ENCODE measurements at places on chromosomes 3 and 15.

DNA sequence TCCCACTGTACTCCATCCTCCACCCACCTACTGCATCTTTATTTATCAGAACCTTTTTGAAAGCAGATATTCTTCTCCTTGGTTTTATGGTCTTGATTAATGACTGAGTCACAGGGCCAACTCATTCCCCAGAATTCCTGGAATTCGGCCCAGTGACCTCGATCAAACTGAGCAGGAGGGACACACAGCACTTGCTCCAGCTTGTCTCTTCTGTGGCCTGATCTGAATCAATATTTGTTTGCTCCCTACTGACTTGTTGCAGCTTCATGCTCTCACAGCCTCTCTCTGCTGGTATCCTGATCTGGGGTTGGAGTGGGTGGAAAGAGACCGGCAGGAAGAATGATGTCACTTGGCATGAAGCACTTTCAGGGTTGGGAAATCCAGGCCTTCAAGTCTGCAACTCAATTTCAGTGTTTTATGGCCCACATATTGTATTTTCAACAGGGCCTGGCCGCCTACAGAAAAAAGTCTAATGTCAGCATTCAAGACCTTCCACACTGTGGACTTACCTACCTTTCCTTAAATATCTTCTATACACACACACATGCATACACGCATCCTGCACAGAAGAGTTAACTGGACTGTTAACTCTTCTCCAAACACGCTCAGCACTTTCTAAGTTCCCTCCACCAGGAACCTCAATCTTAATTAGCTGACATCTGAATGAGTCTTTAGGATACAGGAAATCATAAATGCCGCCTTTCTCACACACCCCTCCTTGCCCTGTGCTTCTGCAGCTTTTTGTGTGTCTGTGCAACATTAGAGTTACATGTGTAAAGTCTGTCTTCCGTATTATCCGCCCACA is 4.6 kb downstream of the ANXA2 start:
- DNase-seq = no peak

DNA sequence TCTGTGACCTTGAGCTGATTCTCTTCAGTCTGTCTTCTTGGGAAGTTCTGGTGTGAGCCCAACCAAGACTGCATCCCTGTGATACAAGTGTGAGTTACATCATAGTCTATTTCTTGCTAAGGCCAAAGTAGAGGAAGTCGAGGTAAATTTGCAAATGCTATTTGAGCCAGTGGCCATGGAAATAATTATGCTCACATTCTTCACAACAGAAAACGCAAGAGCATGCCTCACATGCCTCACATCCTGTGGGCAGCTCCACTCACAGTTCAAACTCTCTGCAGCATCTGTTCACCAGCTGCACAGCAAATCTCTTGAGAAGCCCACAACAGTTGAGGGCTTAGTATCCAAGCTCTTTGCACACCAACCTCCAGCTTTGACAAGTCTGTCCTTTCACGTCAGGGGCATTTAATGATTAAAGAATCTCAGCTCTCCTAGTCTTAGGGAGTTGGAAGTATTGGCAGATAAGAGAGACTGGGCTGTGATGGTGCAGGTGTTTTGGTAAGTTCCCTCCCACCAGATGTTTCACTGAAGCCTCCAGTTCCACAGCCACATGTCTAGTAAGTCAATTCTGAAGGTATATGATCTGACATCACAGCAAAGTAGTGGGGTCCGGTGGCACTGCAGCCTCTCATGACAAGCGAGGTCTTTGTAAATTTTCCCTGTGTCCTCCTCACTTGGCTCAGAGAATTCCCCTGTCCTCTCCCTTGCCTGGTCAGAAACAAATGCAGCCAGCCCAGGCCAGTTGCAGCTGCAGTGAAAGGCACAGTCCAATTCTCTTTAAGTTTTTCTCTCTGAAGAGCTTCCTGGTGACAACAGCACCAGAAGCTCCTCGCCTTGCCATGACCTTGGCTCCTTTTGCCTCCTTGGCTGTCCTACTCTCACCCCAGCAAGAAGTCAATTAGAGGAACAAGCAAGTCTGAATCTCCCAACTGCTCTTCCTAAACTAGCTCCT is 166.1 kb downstream of the SSR3 start:
- no peak for DNase-seq

DNA sequence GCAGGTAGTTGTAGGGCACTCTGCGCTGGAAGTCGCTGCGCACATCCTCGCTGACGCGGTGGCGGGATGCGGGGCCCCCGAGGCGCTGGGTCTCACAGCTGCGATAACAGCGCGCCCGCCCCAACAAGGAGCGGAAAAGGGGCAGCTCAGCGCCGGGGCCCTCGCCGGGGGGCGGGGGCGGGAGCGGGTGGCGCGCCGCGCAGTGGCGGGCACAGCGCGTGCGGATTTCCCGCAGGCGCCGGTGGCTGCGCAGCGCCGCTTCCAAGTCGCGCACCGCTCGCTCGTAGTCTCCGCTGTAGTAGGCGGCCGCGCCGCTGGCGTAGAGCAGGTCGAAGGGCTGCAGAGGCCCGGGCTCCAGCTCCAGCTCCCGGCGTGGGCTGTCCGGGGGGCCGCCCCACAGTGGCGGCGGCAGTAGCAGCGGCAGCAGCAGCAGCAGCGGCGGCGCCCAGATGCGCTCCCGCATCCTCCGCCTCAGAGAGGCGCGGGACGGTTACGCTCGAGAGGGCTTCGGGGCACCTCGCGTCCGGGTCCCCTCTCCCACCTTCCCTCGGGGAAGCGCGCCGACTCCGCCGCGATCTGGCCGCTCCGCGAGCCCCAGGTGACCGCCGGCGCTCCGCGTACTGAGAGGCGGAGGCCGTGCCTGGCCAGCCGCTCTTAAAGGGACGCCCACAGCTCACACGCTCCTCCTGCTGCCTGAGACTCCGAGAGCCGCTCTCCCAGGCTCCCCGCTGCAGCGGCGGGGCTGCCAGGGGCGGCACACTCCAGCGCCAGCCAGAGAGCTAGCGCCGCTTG is at the start of gene P3H2:
Gene P3H2 (minus strand): TSS at position 629 of the 792 bp plus-strand sequence. CDS start 166 bp downstream, at position 463.
- DNase-seq = no peak

DNA sequence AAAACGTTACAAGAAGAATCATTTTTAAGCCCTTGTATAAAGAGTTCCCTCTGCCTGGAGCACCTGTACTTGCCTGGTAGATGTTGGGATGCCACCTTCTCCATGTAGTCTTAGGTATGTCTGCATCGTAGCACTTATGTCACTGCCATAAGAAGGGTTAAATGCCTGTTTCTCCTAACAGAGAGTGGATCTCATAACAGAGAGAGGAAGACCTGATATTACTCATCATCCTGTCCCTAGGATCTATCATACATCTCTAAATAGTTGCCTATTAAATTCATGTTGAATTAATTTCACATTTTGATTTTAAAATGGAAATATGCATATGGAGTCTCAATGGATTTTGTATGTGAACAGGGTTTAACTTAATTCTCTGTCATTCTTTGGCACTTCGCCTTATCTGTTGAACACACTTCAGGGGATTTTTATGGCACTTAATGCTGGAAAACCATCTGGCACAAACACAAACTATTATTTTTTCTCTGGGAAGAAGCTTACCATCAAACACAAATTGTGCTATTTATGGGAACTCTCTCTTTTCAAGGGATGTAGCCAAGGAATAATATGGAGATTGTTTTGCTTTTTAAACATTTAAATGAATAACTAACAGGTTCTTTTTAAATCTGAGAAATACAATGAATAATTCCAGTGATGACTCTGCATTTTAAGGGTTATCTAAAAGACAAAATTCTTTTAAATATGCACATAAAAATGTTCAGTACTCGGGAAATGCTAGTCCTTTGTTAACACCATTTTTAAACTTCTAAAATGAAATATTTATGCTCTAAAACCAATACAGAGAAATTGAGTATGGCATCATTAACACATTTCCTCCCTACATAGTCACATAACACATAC is 230.7 kb downstream of the ZNF385D start:
- DNase-seq = no peak

DNA sequence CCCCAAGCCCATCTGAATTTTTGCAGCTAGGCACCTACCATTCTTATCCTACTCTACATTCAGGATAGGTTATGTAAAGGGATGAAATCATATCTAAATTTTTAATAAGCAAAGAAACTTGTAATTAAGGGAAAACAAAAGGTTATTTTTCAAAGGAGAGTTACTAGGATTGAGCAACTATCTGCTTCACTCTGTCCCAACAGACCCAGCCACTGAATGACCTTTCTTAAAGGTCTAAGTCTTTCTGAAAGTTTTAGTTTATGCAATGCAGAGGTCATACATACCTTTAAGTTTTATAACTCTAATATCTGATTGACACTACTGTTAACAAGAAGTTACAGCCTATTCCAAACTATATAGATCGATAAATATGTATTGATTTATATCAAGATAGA is 209.2 kb upstream of the CTNNB1 start:
- DNase-seq = no peak

DNA sequence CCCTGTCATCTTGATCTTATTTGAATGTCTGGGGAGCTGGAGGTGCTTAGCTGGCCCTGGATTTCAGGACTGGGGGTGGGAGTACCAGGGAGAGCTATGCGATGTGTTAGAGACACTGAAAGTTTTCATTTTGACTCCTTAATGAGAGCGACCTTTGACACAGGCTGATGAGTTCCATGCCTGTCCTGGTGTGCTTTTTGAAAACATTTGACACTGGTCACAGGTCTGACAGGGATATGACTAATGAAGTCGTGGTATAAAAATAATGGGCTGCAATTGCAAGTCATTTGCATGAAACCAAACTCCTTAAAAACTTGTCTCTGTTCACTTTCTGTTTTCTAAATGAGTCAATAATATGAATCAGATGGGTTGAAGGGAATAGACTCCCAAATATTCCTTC is 81.9 kb downstream of the MECOM start:
- no peak for DNase-seq

DNA sequence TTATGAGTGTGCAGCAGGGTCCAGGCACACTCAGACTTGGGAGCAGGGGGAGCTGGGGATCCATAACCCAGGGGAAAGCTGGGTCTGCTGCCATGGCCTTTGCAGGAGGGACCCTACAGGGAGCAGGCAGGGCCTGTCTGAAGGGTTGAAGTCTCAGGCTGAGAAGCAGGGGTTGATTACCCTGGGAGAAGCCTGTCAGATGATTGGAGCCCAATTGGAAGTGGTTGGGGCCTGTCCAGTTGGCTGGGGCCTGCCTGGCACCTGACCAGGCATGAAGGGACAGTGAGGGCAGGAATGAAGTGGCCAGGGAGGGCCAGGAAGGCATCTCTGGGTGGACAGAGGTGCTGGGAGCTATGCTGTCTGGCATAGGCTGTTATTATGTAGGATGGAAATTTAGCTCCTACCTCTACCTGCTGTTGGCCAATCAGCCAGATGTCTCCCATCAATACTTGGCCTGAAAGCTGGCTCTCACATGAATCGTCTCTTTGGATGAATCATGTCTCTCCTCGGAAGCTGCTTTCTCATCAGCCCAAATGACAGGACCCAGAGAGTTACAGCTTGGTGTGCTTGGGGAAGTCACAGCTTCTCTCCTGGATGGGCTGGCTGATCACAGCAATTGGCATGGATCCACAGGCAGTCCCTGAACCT is 27.4 kb upstream of the SLCO2A1 start:
- DNase-seq = no peak

DNA sequence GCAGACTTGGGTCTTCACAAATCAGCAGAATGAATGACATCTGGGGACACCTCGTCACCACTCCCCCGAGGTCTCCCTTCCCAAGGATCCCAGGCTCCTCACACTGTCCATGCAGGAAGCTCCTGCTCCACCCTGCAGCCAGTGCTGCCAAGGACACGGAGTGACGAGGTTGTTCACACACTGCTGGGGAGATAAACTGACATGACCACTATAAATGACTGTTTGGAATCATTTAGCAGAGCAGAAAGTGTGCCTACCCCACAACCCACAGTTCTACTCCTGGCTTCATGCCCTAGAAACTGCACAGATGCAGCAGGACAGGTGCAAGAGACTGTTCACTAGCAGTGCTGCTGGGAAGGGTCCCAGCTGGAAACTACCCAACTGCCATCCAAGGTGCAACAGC is 19.7 kb upstream of the PRSS50 start:
- no peak for DNase-seq

GRCh38 chr3:8503871-8504610 is 2.4 kb downstream of the LMCD1 start:
- DNase-seq = no peak

- no peak for DNase-seq
These were observed 20.9 kb upstream of the LDHAL6B start for GRCh38 chr15:59185725-59186124.

GRCh38 chr15:63881431-63881830 is 47.7 kb upstream of the HERC1 start:
- DNase-seq = no peak

DNA sequence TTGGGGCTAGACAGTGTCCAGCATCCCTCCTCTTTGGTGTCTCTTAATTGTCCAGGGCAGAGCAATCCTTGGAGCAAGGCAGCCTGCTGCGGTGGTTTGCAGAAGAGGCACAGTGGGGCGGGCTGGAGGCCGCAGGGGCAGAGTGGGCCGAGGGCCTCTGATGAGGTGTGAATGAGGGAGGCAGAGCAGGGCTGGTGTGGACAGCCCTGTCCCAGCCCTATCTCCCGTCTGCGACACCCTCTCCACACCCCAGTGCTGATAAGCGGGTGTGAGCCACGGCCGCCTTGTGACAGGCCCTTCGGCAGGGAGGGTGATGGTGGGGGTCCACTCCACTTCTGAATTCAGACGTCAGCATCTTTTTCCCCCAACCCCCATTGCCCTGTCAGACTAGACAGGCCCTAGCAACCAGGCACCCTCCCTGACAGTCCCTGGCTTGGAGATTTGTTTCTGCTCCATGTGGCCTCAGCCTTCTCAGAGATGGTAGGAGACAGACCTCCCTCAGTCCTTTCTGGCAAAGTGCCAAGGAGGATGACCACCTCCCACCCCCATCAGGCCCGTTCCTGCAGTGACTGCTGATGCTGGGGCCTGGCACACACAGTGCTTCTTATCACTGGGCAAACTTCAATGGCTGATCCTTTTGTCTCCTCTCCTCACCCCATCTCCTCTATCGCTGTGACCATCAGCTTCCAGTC is 37.3 kb downstream of the EXOG start:
- no peak for DNase-seq

DNA sequence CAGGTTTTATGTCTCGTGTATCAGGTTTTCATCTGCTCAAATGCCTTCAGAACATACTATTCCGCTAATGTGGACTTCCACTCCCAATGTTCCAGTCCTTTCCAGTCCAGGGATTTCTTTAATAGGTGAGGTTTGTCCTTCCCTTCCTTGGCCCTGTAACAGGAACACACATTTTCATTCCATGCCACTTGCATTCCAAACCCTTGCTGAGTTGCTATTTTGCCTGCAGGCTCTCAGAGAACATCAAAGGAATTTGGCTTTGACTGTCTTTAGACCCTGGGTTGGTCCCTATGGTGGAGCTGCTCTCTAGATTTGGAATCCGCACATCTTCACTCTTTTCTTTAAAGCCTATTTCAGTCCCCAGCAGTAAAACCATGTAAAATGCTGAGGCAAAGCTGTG is 12.3 kb upstream of the ALCAM start:
- no peak for DNase-seq

DNA sequence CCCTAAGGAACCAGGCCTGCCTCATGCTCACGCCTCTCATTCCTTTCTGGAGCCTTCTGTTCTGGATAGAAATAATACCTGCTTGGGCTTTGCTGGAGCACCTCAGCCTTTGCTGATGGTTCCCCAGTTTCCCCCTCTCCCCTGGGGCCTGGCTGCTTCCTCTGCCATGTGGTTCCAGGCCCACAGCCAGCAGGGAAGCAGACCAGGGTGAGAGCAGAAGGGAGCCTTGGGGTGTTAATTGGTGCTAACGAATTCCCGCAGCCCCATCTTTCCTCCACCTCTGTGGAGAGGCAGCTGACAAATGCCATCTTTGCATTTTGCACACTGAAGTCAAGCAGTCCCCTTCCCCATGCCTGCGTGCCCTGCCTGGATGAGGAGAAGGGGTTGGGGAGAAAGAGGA is 13.1 kb upstream of the CORO2B start:
- DNase-seq = no peak

- no peak for DNase-seq
These were observed 12.9 kb downstream of the ISL2 start for GRCh38 chr15:76349301-76350070.

- DNase-seq = no peak
These were observed 267.0 kb downstream of the ZBTB20 start for GRCh38 chr3:114880078-114880477.

All from stimulated activated CD8-positive, alpha-beta memory T cell treated with anti-CD3 and anti-CD28 coated beads, Interleukin-15, amount 100 ng/mL, for 1 hour (primary cell).